Astrocyte (in vitro differentiated cells and primary cell): ENCODE measurements at places on chromosomes 6 and 20.

DNA sequence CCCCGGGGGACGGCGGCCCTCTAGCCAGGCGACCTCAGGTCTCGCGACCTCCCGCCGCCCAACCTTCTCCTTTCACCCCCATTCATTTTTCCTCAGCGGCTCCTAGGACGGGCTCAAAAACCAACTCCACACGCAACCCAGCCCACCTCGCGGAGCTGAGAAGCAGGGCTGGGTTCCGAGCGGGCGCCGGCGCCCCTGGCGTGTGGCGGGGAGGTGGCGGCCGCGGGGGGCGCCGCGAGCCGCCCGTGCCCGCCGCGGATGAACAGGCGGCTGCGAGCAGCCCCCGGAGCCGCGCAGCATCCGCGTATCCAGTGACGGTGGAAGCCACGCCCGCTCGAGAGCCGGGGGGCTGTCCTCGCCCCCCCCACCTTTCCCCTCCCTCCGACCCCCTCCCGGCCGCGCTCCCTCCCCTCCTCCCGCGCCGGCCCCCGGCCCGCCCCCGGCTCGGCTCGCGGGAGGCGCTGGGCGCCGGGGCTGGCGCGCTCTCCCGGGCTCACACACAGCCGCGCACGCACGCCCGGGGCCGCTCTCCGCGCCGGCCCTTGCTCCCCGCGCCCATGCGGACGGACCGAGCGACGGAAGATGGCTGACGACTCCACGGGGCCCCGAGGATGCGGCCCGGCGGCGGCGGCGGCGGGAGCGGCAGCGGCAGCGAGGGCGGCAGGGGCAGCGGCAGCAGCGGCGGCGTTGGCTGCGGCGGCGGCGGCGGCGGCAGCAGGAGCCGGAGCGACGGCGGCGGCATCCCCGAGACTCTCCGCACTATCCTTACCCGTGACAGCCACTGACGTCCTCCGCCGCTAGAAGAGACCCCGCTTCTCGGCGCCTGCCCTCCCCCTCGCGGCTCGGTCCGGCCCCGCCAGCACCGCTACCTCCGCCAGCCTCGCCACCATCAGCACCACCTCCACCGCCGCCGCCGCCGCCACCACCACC, at the start of gene SOBP:
SOBP (plus strand) TSS at position 482 of the 930 bp plus-strand sequence. CDS start 500 bp downstream, outside the sequence.
- DNase-seq, result no peak

DNA sequence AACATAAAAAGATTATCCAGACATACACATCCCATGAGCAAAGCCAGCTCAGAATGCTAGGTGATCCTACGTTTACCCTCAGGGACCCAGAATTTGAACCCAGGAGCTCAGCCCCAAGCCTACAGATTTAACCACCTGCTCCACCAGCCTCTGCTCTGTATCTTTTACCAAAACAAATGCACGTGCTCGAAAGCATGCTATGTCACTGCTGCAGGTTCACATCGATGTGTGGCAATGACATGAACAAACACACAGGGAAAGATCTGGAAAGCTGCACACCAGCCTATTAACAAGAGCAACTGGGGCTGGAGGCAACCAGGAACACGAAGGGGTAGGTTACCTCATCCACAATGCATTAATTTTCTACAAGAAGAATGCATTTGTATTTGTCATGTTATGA, 32.1 kb downstream of the PREX1 start:
- no peak for DNase-seq

DNA sequence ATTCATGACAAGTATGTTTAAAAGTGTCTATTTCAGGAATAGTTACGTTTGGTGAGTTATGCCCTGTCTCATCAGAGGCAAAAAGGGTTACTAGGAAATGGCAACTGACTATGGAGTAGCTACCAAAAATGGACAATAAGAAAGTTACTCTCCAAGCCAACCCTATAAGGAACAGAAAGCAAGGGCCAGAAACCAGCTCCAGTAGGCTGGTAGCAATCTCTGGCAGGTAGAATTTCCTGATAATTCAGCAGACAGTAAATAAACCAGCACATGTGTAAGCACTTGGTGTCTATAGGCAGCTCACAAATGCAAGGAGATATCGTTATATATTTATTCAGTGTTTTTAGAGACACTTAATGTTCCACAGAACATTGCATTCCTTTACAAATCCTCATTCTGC, 20.3 kb downstream of the SOX4 start:
- no peak for DNase-seq

DNA sequence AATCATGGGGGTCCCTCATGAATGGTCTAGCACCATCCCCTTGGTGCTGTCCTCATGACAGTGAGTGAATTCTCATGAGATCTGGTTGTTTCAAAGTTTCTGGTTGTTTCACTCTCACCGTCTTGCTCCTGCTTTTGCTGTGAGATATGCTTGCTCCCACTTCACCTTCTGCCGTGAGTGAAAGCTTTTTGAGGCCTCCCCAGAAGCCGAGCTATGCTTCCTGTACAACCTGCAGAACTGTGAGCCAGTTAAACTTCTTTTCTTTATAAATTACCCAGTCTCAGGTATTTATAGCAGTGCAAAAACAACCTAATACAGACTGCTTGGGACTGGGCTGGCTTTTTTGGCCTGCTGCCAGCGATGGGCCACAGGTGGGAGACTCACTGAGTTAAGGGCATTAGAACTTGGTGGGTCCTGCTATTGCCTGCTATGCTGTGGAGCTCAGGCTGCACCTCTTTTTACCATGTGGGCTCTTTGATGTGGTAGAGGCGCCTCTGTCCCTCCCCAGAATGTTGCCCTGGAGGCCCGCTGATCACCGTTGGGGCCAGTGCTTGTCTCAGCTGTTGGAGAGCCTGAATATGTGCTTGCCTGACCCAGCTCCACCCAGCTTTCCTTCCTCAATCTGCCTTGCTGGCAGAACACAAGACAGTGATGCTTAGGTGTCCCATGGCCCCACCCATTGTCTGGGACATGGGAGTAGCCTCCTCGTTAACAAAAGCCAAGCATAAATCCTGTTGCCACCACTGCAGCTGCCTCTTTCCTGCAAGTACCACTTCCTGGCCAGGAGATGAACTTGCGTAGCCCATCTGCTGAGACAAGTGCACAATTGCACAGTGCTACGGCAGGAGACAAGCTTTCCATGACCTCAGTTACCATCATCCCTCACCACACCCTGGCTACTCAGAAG, 47.1 kb downstream of the IGF2R start:
- DNase-seq, result no peak

GRCh38 chr6:29502181-29502580, 14.4 kb upstream of the MAS1L start:
- no peak for DNase-seq
